ENCODE measurements at places on chromosomes 1 and 21.

DNA sequence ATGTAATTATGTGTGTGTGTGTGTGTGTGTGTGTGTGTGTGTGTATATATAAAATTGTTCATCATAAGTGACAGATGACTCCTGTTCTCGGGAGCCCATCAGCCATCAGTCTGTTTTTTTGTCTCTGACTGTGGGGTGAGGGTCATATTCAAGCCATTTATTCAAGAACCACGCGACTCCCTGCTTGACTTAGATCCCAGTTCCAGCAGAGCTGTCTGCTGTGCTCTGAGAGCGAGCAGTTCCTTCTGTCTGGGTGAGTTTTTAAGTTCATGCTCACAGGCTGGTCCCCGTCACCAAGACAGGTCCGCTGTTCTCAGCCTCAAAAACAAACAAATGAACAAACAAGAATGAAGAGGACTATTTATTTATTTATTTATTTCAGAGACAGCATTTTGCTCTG, 18.3 kb upstream of the NPPB start:
- peak; percentile 11 for DNase-seq

- peak; percentile 67 for DNase-seq
These were observed 110.0 kb downstream of the GRIK3 start for GRCh38 chr1:36924282-36924811.

GRCh38 chr21:37744551-37744950, 171.7 kb downstream of the KCNJ6 start:
- DNase-seq = no peak

DNA sequence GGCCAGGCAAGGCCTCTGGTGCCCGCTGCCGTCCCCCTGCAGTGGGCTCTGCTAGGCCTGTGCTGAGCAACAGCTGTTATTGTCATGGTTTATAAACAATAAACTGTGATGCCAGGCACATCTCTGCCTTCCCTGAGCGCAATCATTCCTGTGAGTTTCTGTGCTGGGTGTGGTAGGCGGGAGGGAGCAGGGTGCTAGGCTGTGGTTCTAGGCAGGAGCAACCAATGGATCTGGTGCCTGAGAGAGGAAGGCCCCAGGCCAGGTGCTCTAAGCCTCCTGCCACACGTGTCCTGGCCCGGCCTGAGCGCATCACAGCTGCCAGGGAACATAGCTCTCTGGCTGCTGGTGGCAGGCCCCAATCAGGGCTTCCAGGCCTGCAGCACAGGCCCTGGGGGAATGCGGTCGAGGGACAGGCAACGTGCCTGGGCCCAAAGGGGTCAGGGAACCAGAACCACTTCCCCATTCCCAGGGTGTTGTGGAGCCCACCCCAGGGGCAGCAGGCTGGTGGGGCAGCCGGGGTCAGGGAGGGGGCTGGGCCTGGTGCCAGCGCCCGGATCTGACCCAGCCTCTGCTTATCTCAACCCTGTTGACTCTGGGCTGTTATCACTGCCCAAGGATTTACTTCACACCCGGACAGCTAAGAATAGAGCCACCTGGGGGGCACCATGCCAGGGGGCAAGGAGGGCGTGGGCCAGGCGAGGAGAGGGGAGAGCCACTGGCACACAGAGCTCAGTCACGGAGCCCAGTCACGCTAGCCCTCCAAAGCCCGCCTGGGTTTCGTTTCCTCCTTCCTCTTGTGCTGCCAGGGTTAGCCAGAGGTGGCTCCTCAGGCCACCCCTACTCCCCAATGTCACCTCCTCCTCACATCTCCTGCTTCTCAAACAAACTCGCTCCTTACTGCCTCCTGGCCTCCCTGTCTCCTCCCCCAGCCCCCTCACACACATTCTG, 11.5 kb downstream of the TRIM46 start:
- DNase-seq = no peak

DNA sequence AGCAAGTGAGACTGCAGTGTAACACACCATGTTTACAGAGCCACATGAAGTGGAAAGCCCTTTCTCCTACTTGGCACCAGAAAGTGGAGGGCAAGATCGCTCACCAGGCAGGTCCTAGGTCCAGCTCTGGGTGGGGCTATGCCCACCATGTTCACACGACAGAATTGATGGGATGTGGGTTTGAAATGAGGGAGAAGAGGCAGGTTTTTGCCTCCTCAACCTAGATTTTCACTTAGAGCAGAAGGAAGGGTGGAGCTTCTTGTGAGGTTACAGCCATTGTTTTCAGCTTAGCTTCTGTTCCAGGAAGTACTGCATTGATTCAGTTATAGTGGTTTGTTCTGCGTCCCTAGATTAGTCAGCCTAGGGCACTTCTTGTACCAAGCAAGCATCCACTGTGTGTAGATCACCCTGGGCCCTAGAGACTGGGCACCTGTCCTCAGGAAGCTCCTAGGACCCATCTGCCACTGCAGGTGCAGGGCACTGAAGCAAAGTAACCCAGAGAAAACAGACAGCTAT, 2.3 kb downstream of the CD53 start:
- no peak for DNase-seq

DNA sequence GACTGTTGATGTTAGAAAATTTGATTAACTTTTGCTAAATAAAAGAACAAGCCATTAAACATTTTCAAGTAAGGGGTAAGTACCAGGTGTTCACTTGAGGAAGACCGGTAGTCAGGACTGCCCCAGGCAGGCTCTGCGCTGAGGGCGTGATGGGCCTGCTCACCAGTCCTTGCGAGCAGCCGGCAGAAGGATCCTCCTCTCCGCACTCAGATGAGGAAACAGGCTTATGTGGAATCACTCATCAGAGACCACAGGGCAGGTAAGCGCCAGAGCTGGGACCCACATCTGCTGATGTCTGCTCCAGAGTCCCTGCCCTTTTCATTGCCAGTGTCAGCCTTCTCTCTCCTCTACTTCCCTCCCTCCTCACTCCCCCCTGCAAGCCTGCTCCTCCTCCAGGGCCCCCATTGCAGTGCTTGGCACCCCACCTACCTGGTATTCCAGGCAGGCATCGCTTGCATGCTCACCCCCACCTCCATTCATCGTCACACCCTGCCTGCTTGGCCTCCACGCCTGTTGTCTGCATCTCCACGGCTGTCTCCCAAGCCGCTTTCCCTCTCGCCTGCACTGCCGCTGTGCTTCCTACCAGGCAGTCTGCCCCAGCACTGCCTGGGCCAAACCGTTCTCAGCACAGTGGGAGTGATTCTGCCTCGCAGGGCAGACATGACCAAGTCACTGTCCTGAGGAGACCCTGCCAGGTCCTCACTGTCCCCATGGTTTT, 24.7 kb upstream of the KDM4A start:
- DNase-seq = no peak

DNA sequence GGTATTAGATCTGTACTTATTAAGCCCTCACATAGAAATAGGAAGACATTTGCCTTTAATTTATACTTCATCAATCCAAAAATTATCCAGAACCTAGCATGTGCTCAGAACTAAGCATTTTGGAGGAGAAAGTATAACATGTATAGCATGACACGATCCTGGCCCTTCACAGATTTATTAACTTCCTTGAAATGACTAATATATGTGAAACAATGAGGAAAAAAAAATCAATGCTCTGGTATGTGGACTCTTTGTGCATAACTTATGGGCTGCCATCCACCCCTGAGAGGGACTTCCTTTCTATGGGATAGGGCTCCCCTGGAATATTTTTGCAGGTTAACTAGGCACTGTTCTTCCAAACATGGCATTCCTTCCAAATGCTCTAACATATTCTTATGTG, 36.6 kb downstream of the CCDC185 start:
- DNase-seq = no peak

- DNase-seq = no peak
These were observed 247.0 kb downstream of the RERE start for GRCh38 chr1:8570465-8570864.

DNA sequence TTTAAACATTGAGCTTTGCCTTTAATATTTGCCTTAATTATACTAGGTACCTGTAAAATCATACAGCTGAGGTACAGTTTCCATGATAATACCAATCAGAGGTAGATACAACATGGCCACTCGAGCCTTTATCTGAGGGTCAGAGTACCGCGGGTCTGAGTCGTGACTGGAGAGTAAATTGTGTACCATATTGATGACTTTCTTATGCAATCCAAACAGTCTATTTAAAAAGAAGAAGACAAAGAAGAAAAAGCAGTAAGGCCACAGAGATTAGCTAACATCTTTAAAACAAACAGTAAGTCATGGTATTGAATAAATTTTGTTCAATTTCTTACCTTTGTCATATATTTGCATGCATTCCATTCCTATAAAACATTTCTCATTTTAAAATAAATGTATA, 68.1 kb upstream of the ANGPTL3 start:
- DNase-seq = no peak

DNA sequence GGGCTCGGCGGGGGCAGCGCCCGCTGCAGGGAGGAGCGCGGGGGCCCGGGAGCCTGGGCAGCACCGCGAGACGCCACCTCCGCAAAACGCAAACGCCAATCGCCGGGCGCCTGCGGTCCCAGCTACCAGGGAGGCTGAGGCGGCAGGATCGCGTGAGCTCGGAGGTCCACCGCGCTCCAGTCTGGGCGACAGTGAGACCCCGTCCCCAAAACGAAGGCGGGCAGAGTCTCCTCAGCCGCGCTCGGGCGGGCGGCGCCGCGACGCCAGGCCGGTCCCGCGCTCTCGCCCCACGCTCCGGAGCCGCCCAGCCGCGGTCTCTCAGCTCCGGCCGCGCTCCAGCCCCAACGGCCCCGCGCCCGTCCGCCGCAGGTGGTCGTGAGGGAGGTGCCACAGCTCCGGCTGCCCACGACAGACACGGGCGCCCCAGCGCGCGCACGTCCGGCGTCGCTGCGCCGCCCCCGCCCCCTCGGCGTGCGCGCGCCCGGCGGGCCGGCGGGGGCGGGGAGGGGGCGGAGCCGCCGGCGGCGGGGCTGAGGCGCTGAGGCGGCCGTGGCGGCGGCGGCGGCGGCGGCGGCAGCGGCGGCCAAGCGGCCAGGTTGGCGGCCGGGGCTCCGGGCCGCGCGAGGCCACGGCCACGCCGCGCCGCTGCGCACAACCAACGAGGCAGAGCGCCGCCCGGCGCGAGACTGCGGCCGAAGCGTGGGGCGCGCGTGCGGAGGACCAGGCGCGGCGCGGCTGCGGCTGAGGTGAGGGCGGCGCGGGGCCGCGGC, at the start of gene ADARB1:
ADARB1 (plus strand) TSS at position 533 of the 770 bp plus-strand sequence. CDS start 97,077 bp downstream, outside the sequence.
- peak; percentile 99 for DNase-seq

- DNase-seq = no peak
These were observed at the start of gene COL11A1 for GRCh38 chr1:103108376-103109150. TSS of gene COL11A1 (minus strand) at chr1:103108522. CDS start at chr1:103108178, 344 bp downstream.

GRCh38 chr1:147825586-147825985, 65.2 kb upstream of the GJA5 start:
- DNase-seq = no peak

DNA sequence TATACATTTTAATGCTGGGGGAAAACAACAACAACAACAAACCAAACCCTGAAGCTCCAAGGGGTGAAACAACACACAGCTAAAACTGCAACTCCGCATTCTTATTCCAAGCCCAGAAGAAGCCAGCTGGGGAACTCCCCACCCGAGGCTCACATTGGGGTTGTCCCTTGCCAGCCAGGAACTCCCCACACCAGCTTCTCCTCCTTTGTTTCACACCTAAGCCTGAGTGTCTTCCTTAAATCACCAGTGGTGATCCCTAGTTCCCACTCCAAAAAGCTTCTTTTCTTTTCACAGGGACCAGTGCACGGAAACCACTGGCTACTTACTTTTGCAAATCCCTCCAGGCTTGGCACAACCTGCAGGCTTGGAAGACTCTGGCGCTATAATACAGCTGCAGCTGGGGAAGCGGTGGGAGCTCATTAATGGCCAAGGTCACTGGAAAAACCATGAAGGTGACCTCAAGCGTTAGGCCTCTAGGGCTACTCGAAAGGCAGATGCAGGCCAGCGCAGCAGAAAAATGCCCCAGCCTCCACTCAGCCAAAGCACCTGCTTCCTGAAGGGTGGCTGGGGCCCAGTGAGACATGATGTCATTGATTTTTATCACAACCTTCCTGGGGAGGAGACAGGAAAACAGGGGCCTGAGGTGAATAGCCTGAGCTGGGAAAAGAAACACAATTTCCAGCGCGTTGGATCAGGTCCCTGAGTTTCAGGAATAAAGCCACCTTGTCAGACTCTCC, 40.1 kb downstream of the TLR5 start:
- no peak for DNase-seq

GRCh38 chr1:31924839-31925238, 13.3 kb downstream of the PTP4A2 start:
- no peak for DNase-seq

GRCh38 chr1:232627645-232628334, 2.1 kb downstream of the SIPA1L2 start:
- peak; percentile 47 for DNase-seq

GRCh38 chr1:16921391-16922185, at the start of gene CROCC:
TSS of gene CROCC (plus strand) at chr1:16921931. CDS start at chr1:16922019, 88 bp downstream.
- DNase-seq = peak; percentile 94

GRCh38 chr1:111704776-111705175, 34.4 kb downstream of the INKA2 start:
- no peak for DNase-seq

DNA sequence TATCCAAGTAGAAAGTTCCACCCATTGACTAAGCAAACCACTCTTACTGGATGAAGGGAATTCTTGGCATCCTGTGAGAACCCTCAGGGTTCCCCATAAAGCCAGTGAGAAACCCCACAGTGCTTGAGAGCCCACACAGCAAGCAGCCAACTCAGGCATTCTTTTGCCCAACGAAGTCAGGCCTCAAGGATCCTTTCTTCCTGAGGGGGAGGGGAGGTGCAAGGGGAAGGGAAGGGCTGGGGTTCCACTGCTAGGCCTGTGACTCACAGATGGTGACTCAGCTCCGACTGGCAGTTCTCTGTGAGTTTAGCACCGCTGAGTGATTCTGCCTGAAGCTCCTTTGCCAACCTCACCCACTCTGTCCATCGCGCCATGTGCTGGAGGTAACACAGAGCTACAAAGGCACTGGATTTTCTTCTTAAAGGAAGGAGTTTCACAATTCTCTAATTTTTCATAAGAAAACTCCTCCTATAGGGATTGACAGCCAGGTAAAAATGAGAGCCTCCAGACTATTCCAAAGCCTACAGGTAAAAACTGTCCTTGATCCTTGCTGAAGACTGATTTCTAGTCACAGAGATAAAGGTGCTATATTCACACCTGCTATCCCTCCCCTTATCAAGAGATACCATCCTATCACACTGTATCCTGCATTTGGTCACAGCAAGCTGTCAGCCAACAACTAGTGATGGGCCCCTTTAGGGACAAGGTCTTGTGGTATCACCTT, 4.8 kb downstream of the ENO1 start:
- DNase-seq = no peak

All from D341Med (cell line).